IMR-90 (cell line): ENCODE measurements at places on chromosomes 5 and 9.

- DNase-seq = no peak
These were observed 8.3 kb downstream of the BAG1 start for GRCh38 chr9:33256236-33256635.

DNA sequence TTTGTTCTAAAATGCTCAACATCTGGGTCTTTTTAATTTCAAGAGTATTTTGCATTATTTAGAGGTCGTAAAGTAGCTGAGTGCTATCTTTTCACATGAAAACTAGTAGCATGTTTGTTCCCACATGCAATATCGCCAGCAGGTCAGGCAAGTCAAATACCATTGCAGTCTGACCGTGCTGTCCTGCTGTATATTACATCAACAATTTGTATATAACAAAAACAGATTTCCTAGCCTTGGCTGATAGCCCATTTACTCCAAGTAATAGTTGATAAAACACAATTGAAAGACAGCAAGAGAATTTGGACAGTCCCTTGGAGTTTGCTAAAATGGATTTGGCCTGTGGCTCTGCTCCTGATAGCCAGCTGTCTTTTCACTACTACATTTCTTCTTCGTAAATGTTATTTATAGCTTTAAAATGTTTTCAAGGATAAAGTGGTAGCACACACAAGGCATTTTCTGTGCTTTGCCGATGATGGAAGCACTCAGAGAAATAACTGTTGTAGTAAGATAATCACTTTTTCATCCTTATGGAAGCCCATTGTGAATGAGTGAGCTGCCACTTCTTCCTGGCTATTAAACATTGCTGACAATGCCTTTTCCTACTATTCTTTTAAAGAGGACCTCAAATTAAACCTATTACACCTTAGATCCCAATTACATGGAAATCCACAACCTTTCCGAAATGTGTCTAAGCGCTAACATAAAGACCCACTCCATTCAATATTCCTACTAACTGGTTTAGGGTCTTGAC, 992.1 kb downstream of the MAT2B start:
- peak; percentile 4 for DNase-seq

DNA sequence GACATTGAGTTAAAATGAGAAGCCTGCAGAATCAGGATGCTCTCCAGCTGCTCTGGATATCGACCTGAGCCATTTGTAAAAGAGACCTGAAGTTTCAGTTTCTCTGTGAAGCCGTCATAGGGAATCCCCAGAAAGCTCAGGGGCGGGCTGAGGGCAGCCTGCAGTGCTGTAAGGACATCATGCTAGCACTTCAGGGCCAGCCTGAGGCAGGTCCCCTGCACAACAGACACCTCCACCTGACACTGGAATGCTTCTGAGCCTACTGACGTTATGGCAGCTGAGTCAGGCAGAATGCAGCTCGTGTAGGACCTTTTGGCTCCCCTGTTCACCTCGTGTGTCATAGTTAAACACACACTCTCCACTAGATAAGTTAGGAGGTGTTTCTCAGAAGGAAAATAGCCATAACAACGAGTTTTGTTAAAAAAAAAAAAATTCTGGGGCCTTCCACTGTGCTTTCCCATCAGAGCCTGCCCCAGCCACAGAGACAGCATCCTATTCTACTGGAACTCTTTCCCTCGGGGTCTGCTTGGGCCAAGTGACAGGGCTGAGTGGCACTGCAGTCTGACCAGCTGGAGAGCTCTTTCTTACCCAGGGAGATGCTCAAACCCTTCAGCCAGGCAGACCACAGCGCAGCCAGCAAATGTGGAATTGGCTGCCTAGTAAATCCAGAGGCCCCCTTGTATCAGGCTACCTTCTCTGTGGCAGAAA, 354.9 kb downstream of the DIRAS2 start:
- DNase-seq = no peak

GRCh38 chr9:129646654-129647053, 4.7 kb upstream of the ASB6 start:
- DNase-seq = no peak

GRCh38 chr5:136052692-136053335, 24.0 kb downstream of the TGFBI start:
- no peak for DNase-seq

DNA sequence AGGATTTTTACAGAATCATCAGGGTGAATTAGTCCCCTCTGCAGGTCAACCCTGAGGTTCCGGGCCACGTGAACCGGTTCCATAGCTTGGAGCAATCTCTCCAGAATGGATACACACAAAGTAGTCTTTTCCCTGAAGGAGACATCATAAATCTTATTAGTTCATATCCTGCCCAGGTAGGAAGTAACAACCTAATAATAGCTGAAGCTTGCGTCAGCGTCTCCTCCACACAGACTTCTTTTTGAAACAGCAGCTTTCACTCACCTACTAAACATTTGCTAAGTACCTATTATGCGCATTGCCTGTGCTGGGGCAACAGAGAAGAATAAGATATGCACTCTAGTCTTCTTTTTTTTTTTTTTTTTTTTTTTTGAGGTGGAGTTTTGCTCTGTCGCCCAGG, 9.4 kb downstream of the PSMD5 start:
- no peak for DNase-seq

- no peak for DNase-seq
These were observed 722 bp upstream of the DCP2 start for GRCh38 chr5:112975721-112976431.

GRCh38 chr5:109792613-109793012, 102.9 kb downstream of the MAN2A1 start:
- no peak for DNase-seq
